ENCODE measurements at places on chromosomes 13 and 19.

GRCh38 chr13:107767119-107767518 lies 448.2 kb downstream of the LIG4 start:
- DNase-seq: no peak

GRCh38 chr13:20497006-20497775 lies 28.5 kb downstream of the CRYL1 start:
- no peak for DNase-seq

DNA sequence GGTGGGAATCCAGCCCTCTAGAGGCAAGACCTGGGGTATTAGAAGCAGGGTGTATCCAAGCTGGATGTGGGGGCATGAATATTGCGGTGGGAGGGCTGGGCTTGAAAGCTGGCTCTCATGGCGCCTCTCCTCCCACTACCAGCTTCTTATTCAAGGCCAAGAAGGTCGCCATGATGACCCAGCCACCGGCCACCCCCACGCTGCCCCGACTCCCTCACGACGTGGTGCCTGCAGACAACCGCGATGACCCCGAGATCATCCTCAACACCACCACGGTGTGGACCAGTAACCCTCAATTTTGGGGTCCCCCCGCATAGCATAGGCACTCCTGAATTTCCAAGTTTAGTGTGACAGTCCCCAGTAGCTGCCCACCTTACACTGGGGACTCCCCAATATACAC lies 41.7 kb downstream of the RYR1 start:
- DNase-seq: no peak

DNA sequence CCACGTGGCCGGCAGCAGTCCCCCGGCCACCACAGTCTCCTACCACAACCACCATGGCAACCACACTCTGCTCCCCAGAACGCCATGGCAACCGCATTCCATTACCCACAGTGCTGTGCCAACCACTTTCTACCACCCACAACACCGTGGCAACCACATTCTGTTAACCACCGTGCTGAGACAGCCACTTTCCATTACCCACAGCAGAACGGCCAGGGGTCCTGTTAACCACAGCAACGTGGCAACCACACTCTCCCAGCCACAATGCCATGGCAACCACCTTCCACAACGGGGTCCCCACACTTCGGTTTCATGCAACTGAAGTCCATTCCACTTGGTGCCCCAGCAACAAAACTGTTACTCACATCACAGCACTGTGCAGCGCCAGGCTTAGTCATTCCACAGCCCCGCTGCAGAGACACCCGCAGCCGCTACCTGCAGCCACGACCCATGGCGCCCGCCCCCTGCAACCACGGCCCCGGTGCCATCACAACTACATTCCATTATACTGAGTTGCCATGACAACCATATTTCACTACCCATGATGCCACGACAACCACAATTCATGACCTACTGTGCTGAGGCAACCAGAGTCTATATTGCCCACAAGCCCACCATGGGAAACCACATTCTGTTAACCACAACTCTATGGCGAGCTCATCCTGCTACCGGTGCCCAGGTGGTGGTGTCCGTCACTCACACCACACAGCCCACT lies 10.0 kb downstream of the DPF1 start:
- peak; percentile 70 for DNase-seq

GRCh38 chr13:99585609-99586008 lies 84.3 kb downstream of the TM9SF2 start:
- peak; percentile 39 for DNase-seq

DNA sequence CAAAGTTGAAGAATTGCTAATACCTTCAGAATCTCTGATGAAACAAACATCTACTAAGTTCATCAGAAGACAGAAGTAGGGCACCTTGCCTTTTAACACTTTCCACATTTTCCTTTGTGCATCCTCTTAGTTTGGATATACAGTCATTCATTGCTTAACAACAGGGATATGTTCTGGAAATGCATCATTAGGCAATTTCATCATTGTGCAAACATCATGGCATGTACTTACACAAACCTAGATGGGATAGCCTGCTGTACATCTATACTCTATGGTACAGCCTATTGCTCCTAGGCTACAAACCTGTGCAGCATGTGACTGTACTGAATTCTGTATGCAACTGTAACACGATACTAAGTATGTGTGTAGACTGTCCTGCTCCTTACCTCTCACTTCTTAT lies 169.8 kb downstream of the SUCLA2 start:
- DNase-seq: peak; percentile 55

GRCh38 chr13:97885641-97886040 lies 67.8 kb upstream of the IPO5 start:
- no peak for DNase-seq

DNA sequence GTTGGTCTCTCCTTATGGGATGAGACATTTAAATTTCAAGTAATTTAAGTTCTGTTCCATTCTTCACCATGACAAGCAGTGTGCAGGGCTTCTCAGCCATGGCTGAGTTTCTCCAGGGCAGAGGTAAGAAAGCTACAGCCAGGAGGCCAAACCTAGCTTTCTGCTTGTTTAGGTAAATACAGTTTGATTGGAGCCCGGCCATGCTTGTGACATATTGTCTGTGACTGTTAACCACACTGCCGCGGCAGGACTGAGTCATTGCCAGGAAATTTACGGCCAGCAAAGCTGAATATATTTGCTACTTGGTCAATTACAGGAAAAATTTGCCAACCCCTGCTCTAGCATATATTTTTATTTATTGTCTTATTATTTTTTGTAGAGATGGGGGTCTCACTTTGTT lies 10.7 kb downstream of the NLRP8 start:
- DNase-seq: no peak

DNA sequence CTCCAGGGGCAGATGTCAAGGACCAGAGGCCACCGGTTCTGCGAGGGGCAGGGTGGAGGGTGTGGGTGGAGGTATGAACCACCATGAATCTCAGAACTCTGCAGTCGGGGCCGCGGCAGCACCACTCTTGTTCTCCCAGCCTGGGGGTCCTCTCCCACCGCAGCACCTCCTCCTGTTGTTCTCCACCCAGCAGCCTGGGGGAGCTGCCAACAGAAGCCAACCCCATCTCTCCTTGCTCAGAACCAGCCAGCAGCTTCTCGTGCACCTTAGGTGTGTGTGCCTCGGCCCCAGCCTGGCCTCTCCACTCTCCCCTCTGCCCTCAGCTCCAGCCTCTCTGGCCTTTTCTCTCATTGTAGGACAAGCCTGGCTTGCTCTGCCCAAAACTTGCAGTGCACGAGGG lies 31.9 kb upstream of the CCNE1 start:
- no peak for DNase-seq

GRCh38 chr13:95246292-95247082 lies 54.8 kb downstream of the ABCC4 start:
- DNase-seq: no peak

- DNase-seq: no peak
Measured at GRCh38 chr13:111518161-111518792, 197.8 kb downstream of the TEX29 start.

DNA sequence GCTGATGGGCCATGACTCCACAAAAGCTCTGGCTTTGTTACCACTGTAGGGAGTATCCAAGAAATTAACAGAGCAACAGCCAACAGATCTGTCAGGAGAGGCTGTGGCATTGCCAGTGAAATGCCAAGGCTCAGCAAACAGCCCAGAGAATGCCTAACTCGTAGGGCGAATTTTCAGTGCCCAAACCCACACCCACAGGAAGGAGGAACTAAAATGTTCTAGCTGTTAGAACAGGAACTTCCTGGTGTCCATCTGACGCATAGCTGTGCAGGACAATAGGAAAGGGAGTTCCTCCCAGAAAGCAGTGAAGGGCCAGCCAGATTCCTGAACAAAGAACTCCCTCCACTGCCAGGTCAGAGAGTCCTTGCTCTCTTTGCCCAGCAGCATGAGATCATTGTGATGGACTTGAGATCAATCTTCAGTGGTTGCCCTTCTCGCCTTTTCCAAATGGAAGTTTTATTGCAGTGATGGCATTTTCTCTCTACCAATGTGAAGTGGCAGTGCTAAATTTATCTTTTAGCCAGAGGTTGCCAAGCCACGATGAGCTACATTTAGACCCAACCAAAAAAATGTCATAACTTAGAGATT lies 224.2 kb upstream of the STARD13 start:
- peak; percentile 81 for DNase-seq

- peak; percentile 90 for DNase-seq
Measured at GRCh38 chr13:30898678-30899241, 7.3 kb upstream of the MEDAG start.

DNA sequence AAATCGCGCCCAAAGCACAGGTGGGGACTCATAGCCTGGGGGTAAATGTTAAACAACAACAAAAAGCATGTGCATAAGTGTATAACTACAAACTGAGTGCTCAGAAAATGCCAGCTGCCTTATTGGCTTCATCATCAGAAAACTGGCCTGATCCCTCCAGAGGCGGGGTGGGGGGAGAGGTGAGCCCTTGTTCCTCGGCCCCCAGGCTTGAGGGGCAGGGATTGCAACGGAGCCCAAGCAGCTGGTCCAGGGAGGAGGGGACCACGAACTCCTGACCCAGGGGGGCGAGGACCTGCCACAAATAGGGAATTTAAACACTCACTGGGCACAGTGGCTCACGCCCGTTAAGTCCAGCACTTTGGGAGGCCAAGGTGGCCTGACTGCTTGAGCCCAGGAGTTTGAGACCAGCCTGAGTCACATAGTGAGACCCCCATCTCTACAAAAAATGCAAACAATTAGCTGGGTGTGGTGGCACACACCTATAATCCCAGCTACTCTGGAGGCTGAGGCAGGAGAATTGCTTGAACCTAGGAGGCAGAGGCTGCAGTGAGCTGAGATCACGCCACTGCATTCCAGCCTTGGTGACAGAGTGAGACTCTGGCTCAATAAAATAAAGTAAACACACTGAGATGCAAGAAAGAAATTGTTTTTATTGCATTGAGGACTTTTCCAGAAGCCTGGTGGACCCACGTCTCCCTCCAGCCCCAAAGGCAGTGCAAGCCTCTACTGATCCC lies 8.7 kb downstream of the SIRT6 start:
- no peak for DNase-seq

GRCh38 chr13:110661256-110661655 lies 44.7 kb downstream of the CARS2 start:
- no peak for DNase-seq
